Body of pancreas (tissue), 4 donors: ENCODE measurements at places on chromosomes 5 and 9.
A peak's percentile ranks its signal among the peaks of the same experiment; 100 is the strongest.

DNA sequence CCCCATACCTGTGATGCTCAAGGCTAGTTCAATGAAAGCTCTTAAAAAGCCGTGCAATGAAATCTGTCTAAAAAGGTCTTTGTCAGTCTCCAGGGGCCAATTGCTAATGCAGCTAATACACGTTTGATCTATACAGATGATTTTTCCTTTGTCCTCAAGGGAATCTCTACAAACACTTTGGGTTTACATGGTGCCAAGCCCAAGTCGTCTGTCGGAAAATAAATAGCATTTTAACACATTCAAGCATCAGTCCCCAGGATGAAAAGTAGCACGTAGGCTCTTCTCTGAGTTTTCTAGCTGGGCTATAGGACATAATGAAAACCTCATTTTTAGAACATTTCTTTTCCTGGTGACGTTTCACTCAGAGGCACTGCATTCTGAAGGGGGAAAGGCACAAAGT lies 477.4 kb upstream of the WWC1 start:
- DNase-seq: no peak

DNA sequence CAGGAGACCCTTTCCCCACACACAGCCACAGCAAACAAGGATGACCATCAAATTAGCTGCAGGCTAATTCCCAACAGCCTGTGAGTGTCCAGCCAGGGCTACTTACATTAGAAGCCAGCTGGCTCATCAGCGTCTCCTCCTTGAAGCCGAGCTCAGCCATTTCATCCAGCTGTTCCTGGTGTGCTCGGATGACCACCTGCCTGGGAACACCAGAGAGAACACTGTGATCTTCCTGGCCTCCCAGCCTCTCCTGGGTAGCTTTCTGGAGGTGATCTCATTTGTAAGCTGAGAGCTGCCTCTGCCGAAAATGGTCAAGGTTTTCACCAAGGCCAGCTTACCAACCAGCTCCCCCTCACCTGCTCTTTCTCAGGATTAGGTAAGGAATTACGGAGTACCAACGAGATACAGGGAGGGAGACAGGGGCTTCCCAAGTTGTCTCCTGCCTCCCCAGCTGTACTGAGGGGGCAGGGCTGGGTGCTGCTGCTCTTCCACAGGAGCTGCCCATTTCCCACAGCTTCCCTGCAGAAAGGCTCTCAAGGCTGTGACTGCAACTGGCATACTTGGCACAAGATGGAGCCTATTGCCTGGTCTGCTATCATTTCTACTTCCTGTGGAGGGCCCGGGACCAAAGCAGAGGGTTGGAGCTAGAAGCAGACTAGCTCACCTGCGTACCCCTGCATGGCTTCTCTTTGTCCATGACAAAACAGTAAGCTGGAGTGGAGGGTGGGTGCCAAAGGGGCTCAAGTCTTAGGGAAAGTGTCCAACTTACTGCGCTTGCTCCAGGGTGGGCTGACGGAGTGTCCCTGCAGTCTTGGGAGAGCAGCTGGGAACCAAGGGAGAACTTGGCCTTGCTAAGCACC lies 73.9 kb downstream of the KIF24 start:
- DNase-seq: no peak

GRCh38 chr9:21982861-21983560 lies 11.2 kb downstream of the CDKN2A start:
- no peak for DNase-seq

DNA sequence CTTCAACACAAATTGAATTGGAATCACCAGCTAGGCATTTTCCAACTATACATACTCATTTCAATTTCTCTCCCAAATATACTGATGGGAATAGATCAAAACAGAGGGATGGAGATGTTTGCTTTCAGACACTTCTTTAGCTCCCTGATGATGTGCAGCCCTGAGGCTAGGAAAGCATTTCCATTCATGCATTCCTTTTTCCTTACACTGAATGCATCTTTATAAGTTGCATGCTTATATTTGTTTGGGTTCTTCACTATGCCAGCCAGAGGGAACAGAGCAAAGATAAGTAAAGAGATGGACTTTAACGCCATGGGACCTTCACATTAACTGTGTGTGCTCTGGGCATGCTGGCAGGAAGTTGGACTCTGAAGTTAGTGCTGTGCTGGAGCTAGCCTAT lies 696.5 kb upstream of the CDH9 start:
- no peak for DNase-seq

DNA sequence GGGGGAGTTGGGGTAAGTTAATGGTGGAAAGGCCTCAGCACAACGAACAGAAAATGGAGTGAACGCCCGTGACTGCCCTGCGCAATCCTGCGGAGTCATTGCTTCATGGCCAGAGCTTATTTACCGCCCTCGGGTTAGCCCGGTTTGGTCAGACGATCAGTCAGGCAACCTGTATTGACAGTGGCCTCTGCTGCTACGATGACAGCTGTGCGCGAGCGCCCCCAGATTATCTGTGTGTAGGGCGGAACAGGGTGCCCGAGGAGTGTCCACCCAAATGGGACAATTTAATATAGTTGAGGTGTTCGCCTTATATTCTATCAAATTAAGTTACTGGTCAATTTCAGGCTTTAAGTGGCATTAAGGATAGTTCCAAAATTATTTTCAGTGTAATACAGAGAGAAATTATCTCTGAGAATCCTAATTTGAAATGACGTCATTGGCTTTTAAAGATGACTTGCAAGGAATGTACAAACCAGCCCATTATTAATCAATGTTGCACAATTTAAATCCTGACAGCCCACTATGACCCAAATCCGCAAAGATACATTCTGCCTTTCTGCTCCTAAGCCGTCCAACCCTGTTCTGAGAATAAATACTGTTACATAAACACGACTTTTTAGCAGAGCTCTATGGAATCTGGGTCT lies 879 bp upstream of the UBQLN1 start:
- peak; percentile 77 for DNase-seq

DNA sequence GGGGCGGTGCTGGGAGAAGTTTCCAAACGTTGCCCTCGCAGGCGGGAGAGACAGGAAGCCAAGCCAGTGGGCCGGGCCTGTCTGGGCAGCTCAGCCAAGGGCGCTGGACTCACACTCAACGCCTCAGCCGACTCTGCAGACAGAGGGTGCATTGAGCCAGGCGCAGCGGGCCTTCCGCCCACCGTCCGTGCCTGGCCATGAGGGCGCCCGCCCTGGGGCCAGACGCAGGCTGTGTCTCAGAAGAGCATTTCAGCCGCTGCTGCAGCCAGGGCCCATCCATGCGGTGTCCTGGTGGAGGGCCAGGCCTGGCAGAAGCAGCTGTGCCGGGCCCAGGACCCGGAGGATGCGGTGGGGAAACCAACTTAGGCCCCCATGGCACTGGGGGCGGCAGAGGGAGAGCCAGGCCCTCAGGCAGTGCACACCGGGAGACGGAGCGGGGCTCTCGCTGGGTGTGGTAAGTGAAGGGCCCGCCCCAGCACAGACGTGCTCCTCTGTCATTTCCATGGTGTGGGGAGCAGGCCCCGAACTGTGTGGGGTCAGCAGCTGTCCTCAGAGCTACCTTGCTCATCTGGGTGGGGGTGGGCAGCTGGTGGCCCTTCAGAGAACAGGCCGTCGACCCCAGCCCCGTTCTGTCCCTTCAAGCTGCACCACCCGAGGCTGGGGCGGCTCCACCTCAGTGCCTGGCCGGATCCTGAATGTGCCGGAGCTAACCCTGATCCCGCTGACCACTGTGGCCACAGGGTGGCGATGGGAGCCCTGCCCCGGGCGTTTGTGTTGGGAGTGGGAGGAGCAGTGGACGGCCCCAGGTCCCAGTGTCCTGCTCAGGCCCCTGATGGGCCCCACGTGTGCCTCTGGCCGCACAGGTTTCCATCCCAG lies 18.0 kb downstream of the DNLZ start:
- no peak for DNase-seq

GRCh38 chr9:13424872-13425271 lies 145.4 kb upstream of the MPDZ start:
- no peak for DNase-seq

DNA sequence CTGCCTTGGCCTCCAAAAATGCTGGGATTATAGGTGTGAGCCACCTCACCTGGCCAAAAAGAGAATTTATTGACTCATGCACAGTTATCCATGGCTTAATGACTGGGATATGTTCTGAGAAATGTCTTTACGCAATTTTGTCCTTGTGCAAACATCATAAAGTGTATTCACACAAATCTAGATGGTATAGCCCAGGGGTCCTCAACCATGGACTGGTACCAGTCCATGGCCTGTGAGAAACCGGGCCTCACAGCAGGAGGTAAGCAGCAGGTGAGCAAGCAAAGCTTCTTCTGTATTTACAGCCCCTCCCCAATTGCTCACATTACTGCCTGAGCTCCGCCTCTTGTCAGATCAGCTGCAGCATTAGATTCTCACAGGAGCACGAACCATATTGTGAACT lies 12.4 kb upstream of the SIL1 start:
- peak; percentile 20 for DNase-seq

GRCh38 chr9:87141124-87141523 lies 193.8 kb upstream of the GAS1 start:
- no peak for DNase-seq

GRCh38 chr5:64876203-64876602 lies 107.5 kb downstream of the CWC27 start:
- no peak for DNase-seq

DNA sequence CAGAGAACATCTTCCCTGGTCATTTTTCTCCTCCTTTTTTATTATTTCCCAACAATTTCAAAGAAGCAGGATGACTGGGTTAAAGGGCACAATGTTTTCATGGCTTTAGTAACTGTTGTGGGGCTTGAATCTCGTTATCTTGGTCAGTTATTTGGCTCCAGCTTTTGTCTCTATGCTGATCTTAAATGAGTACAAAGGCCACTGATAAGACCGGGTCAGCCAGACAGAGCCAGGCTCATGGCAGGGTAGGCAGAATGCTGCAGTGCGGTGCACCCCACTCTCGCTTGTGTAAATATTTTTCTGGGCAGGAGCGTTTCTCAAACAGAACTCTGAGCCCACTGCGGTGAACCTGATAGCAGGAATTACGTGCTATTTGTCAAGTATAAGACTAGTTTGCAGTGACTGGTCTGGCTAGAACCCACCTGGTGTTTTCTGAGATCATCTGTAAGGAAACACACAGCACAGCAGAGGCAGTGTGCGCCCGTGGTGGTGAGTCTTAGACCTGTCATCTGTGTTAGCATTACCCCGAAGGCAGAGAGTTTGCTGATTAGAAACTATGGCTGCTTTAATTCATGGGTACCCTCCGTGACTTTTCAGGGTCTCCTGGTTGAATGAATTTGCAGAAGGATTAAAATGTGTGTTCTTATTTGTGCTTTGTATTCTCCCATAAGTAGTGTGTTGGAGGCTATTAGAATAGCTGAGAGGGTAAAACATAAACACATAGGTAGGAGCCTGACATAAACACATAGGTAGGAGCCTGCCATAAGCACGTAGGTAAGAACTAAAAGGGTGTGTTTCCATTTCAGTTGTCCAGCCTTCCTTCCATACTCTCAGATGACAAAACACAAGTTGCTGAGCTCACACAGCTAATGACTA lies 158.6 kb upstream of the DMRT1 start:
- peak; percentile 79 for DNase-seq

GRCh38 chr9:102550266-102550665 lies 444.9 kb upstream of the CYLC2 start:
- DNase-seq: no peak

DNA sequence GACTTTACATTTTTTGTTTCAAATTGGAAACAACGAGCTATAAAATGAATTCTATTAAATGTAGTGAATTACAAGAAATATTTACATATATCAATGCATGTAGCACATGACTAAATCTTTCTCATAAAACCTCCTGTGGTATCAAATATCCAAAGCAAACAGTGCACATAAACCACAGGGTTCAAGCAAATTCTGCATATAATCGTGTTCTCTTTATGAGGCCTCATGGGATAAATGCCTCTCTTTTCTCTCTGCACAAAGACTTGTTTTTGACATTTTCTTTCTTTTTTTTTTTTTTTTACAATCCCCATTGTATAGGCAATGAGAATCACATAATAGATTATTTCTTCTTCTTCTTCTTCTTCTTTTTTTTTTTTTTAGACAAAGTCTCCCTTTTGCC lies 1117.2 kb upstream of the DMAC1 start:
- DNase-seq: no peak

- DNase-seq: peak; percentile 9
These were observed 4.2 kb downstream of the SURF6 start for GRCh38 chr9:133331641-133332380.

DNA sequence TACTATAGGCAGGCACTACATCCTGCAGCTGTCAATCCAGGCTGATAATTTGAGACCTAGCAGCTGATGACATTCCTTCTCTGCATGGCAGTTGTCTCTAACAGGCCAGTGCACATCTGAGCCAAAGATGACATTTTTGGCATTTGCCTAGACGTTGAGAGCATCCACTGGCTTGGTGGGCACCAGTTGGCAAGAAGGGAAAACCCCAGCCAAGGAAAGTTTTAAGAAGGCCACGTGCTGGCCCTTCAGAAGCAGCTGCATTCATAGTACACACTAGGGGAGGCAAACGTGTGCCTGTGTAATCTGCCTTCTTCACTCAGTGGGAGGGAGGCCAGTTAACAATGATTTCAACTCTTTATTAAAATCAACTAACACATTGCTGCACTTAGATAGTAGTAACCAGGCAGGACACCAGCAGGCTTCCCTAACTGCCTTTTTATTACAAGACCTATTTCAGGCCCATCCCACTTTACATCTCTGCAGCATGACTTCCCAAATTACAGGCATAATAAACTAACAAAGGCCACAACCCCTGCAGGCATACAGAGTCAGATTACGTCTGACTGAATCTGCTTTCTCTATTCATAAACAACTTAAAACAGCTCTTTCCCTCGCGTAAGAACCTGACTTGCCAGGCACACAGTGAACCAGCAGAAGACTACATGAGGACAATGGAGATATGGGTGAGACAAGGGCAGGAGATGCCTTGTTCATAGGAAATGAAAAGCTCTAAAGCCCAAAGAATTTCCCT lies 576.3 kb downstream of the PDE4D start:
- DNase-seq: no peak
